ENCODE measurements at places on chromosomes 2 and 18.

DNA sequence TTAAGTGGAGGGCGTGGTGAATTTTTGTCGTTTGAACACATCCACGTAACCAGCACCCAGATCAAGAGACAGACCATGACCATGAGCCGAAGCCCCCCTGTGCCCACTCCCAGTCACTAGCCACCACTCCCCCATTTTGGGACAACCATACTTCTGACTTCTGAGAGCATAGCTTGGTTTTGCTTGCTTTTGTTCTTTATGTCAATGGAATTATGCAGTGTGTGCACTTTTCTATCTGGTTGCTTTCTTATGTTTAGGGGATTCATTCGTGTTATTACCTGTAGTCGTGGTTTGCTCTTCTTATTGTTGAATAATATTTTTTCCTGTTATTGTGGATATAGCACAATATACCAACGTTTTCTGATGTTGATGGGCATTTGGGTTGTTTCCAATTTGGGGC is 141.7 kb downstream of the GLI2 start:
- no peak for DNase-seq

- no peak for DNase-seq
Measured at GRCh38 chr2:120776649-120777048, 41.0 kb downstream of the GLI2 start.

GRCh38 chr18:45749918-45750689 is 26.1 kb downstream of the SLC14A1 start:
- no peak for DNase-seq

GRCh38 chr2:173881461-173881860 is 83.7 kb downstream of the SP3 start:
- no peak for DNase-seq

- no peak for DNase-seq
Measured at GRCh38 chr2:101873543-101873942, 118.2 kb upstream of the IL1R2 start.

DNA sequence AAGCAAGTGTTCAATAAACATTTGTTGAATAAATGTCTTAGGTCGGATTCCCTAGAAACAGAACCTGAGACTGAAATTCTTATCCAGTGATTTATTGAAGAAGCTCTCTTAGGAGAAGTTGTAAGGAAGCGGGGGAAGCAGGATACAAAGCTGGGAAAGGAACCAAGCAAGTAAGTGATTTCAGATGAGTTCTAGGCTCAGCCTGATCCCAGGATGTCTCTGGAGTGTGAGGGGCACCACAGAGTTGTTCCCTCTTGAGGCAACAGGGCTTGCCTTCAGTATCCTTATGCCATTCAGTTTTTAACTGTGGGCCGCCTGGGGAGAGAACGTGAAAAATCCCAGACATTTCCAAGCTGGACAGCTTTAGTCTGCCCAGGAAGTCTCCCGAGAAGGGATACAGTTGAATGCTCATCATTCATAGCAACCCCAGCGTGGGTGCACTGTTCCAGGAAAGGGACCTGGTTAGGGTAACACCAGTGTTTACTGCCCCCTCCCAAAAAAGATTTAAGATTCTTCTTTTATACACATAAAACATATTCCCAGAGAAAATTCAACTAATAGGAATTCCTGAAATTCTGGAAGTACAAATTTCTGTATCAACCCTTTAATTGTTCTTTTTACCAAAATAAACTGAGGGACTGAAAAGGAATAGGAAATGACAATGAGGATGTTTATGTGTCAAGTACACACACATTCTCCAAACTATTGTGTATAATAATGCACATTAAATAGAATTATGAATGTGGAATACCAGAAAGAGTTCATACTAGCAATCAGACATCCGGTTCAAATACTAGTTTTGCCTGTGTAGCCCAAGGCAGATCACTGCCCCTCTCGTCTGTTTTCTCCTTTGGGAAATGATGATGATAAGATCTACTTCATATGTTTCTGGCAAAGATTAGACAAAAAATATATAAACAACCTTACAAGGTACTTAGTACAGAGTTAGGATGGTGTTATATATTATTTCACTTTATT is 592.1 kb upstream of the CDH2 start:
- DNase-seq, result no peak

DNA sequence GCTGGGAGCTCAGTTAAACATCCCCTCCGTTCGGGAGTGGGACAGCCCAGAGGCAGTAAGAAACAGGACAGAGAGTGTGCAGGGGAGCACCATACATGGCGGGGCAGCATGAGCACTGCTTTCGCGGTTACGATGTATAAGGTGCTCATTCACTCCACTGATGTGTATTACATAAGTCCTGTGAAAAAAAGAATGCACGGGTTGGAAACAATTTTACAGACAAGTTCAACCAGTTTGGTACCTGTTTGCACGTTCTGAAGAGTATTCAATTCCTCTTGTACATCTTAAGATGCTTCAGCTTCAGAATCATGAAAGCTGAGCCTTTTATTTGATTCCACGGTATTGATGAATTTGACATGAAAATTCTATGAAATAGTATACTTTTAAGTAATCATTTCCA is 97.8 kb upstream of the NETO1 start:
- DNase-seq, result no peak

GRCh38 chr2:191910518-191910917 is 63.6 kb upstream of the CAVIN2 start:
- DNase-seq, result no peak

DNA sequence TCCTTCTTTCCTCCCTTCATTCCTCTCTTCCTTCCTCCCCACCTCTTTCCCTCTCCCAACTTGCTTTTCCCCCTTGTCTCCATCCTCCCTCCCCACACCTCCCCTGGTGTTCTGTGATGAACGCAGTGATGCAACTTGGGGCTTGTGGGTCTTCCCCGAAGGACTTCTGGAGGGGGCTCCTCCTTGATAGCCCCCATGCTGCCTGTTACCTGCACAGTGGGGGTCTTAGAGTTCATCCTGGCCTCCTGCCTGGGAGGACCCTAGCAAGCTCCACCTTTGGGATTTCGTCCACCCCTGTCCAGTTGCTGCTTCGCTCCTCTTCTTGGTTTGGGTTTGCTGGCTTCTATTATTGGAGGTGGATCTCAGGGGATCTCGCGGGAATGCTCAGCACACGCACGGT is 43.7 kb upstream of the AFF3 start:
- no peak for DNase-seq

- peak; percentile 63 for DNase-seq
Measured at GRCh38 chr2:143162123-143162837, 33.1 kb downstream of the ARHGAP15 start.
